ENCODE measurements at places on chromosomes 7 and 10.

GRCh38 chr7:99839287-99840021 lies 11.6 kb downstream of the CYP3A43 start:
- no peak for DNase-seq

- DNase-seq = no peak
These were observed 8.5 kb downstream of the FAM53B start for GRCh38 chr10:124735491-124736286.

- DNase-seq = no peak
These were observed 180.0 kb upstream of the ADCY1 start for GRCh38 chr7:45394117-45394708.

- DNase-seq = no peak
These were observed 104.0 kb upstream of the GAD2 start for GRCh38 chr10:26112532-26112931.

GRCh38 chr10:131658476-131659110 lies 242.2 kb upstream of the PPP2R2D start:
- no peak for DNase-seq

GRCh38 chr7:123687727-123688126 lies 32.1 kb downstream of the LMOD2 start:
- no peak for DNase-seq

- DNase-seq = no peak
These were observed 256.3 kb downstream of the ARL4A start for GRCh38 chr7:12943781-12944180.

DNA sequence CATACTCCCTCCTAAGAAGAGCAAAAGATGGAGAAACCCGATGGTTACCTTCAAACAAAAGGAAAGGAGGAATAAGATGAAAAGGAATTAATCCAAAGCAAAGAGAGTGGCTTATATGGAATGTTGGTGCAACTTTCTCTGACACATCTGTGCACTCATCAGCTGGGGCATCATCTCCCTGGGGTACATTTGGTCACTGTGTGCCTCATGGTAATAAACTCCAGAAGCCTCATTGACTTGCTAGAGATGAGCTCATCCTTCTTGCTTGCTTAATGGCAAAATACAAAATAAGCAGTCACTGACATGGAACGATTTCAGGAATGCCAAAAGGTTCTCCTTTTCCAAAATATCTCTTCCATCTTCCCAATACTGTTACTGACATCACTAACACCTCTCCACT lies 22.5 kb downstream of the CAV1 start:
- no peak for DNase-seq

GRCh38 chr7:90407484-90407821 lies 4.2 kb downstream of the CLDN12 start:
- no peak for DNase-seq

- no peak for DNase-seq
These were observed 119.9 kb downstream of the LRRC18 start for GRCh38 chr10:48819783-48820182.

- no peak for DNase-seq
These were observed 133.0 kb downstream of the SFMBT2 start for GRCh38 chr10:7277867-7278266.

GRCh38 chr7:121081327-121081936 lies 92.9 kb downstream of the CPED1 start:
- no peak for DNase-seq

DNA sequence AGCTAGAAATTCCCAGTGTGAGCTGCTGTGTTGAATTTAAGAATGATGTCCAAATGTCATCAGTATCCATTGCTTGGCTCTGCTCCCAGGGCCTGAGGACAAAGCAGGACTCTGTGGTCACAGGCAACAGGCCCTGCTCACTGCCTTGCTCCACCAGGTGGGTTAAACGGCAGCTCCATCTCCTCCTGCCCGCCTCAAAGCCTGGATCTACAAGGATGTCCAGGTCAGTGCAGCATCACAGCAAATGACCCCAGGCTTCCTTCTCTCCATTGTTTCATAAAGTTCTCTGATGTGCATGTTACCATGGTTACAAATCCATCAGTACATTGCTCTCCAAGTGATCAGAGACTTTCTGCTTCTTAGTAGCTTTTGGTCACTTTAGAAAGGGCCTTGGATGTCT lies 322.0 kb upstream of the ZNF32 start:
- DNase-seq = no peak

GRCh38 chr7:134899729-134900128 lies 86.6 kb upstream of the AGBL3 start:
- DNase-seq = no peak

- DNase-seq = no peak
These were observed 559.9 kb downstream of the INHBA start for GRCh38 chr7:41142904-41143473.

GRCh38 chr10:49518982-49519578 lies 19.8 kb downstream of the ERCC6 start:
- peak; percentile 53 for DNase-seq

GRCh38 chr10:129605266-129605985 lies 138.4 kb downstream of the MGMT start:
- DNase-seq = no peak

DNA sequence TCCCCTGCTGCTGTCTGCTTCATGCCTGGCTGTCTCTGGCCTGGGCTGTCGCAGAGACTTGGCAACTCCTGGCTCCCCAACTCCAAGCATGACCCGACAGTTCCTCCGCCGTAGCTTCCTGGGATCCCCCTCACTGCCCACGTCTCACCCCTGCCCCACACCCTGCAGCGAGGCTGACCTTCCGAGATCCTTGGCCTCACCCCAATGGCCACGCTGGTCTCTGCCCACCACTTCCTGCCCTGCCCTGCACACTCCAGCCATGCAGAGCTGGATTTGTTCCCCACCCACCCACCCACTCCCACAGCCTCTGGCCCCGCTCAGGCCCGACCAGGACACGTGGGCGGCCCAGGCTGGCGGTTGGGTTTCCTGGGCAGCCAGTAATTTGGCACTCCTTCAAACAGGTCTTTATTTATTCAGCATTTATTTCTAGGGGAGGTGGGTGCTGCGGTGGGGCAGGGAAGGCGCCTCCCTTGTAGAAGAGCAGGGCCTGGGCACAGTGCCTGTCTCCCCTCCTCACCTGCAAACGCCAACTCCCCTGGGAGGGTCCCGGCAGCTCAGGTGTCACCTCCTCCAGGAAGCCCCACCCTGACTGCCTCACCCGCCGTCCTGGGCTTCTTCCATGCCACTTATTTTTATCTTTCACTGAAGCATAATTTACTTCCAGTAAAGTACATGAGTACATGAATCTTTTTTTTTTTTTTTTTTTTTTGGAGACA lies 25.5 kb downstream of the GTF2IRD1 start:
- DNase-seq = no peak

DNA sequence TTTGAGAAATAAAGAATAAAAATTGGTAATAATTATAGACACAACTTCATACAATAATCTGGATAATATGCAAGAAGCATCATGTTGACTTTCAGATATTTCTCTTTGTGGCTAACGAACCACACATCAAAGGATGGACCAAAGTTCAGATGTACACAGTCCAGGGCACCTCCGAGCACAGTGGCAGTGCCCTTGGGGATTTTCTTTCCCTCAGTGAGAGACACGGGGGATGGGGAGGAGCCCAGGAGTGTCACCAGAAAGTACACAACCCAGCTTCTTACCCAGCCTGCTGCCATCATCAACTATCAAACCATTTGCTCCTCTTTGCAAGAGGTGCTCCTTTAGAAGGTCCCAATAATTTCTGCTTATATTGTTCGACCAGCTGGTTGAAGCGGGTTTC lies 33.2 kb downstream of the RBM28 start:
- DNase-seq = no peak

- no peak for DNase-seq
These were observed 987.7 kb downstream of the TYW1 start for GRCh38 chr7:67984326-67984725.

GRCh38 chr10:7108141-7108540 lies 302.7 kb downstream of the SFMBT2 start:
- no peak for DNase-seq

DNA sequence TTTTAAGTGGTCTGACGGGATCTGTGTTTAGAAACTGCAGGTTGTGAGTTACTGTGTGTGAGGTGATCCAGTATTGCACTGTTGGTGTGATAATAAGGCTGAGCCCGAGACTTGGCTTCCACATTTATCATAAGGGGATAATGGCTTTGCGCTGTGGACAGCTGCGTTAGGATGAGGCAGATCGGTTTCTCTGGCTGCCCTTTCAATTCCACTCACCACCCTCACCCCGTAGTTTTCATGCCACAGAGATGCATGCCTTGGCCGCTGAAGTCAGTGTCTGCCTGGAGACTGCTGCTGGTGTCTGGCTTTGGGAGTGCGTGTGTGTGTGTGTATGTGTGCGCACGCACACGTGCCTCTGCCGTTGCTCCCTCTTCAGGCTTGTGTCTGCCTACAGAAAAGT lies 273.0 kb downstream of the CCDC3 start:
- no peak for DNase-seq

GRCh38 chr7:83856094-83856493 lies 207.2 kb upstream of the SEMA3E start:
- no peak for DNase-seq

- no peak for DNase-seq
These were observed 13.0 kb downstream of the POLL start for GRCh38 chr10:101575091-101575490.

GRCh38 chr7:108442039-108442568 lies 14.1 kb downstream of the NRCAM start:
- DNase-seq = no peak

GRCh38 chr7:110205899-110206298 lies 885.0 kb upstream of the LRRN3 start:
- DNase-seq = no peak

DNA sequence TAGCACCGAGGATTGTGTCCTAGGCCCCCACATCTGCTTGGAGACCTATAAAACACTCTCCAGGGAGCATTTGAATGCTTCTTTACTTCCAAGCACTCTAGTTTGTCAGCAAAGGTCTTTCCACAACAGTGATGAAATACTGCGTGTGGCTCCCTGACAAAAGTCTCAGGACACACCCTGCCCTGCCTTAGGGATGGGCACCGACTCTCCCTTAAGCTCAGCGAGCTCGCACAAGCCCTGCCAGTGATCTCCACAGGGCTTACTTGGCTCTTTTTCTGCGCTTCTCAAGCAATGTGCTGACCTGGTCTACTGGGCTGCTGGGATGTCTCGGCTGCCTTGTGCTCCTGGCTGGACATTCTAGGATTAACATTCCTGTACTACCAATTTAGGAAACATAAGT lies 84.3 kb upstream of the MPP7 start:
- DNase-seq = no peak

GRCh38 chr7:43753271-43753810 lies 5.1 kb upstream of the BLVRA start:
- no peak for DNase-seq

DNA sequence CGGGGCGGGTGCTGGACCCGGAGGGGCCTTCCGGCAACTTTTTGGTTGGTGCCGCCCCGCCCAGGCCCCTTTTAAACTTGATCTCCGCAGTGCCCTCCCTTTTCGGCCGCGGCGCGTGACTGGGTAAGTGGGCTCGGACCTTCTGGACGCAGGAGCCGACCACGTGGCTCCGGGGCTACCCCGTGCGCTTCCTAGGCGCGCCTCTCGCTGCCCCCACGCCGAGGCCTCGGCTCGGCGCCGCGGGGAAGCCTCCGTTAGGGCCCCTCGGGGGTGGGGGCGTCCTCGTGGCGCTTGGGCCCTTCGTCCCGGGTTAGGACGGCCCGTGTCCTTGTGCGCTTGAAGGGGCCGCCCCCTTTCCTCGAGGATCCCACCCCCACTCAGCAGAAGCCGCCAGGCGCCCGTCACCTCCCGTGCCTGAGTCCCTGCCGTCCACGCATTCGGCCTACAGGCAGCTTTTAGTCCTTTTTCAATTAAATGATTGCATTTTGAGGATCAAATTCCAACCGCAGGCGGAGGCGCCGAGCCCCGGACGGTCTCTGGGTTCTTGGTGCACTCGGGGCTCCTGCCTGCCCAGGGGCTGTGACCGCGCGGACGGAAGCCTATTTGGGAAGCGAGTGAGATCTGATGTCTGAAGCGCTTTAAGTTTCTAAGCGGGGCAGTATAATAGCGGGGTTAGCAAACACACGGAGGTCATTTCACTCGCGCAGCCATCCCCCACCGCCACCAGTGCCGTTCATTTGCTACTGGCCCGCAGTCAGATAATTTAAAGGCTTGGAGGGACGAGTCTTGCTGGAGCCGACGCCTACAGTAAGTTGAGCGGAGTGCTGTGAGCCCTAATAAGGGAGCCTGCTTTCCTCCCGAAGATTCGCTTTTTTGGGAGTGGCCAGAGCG lies 31.8 kb upstream of the TOMM7 start:
- DNase-seq = peak; percentile 83

DNA sequence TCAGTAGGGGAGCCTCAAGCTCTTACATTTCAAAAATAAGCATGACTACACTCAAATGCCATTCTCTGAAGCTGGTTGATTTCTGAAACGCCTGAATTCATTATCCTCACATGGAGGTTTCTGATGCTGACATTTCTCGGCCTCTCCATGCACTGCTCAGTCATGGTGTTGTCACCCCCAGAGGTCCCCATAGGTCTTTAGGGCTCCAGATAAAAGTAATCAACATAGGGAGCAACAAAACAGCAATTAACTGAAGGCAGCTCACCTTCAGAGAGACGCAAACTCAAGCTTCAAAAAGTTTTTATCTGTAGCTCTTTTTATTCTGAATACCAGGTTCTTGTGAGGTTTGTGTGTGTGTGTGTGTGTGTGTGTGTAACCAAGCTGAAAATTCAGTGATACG lies 223.2 kb upstream of the LRRN3 start:
- no peak for DNase-seq

GRCh38 chr7:20831956-20832355 lies 45.3 kb upstream of the SP8 start:
- no peak for DNase-seq

GRCh38 chr7:129896568-129897382 lies 56.0 kb downstream of the UBE2H start:
- no peak for DNase-seq
